T-helper 22 cell (primary cell): ENCODE measurements at places on chromosomes 16 and 17.

DNA sequence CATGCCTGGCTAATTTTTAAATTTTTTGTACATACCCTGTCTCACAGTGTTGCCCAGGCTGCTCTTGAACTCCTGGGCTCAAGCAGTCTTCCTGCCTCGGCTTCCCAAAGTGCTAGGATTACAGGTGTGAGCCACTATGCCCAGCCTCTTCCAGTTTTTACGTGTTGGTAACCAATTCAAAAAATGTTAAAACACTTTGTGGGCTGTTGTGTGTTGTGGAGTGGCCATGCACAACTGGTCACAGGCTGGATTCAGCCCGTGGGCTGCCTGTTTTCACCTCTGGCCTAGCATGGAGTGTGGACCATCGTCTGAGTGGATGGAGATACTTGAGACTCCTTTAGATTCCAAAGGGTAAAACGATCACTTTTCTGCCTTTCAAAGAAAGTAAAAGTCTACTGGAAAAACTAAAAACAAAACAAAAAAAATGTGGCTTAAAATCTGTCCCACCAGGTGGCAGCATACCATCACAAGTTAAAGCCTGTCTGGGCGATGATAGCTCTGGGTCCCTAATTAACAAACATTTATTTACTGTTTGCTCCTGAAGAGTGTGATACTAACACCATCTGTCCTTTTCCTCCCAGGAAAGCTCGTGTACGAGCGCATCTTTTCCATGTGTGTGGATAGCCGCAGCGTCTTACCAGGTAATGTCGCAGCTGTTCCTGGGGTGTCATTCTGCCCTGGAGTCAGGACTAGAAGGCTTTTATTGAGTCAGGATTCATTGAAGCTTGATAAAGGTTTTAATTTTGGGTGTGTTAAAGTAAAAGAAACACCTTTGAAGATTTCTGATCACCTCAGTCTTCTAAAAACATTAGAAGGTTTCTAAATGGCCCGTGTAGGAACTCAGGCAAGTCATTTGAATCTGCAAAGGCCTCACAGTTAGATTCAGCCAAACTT lies 45.8 kb downstream of the VPS35L start:
- DNase-seq: peak; percentile 3

GRCh38 chr17:14926526-14927122 lies 338.5 kb downstream of the PMP22 start:
- DNase-seq: no peak

- DNase-seq: no peak
Measured at GRCh38 chr16:25481636-25482035, 210.1 kb upstream of the HS3ST4 start.

DNA sequence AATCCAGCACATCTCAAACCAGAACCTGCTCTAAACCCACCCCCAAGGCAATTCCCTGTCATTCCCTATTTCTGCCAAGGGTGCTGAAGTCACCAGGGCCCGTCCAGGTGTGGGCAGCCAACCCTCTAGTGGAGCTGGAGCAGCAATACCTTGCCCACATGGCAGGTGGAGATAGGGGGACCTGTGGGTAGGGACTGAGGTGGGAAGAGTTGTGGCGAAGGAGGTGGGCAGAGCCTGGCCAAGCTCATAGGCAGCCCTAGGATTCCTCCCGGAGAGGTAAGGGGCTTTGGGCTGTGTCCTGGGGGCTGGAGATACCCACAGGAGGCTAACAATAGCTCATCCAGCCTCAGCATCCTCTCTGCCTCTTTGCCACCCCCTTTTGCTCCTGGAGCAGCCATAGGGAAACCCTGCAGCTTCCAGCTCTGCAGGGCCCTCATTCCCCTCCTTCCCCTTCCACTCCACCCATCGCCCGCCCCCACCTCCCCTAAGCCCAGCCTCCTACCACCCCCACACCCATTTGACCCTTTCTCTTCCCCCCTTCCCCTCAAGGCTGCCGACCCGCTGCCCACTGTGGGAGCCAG lies 30.4 kb upstream of the CRHR1 start:
- no peak for DNase-seq

- DNase-seq: no peak
Measured at GRCh38 chr17:7557147-7557764, 1.3 kb upstream of the TNFSF13 start.

DNA sequence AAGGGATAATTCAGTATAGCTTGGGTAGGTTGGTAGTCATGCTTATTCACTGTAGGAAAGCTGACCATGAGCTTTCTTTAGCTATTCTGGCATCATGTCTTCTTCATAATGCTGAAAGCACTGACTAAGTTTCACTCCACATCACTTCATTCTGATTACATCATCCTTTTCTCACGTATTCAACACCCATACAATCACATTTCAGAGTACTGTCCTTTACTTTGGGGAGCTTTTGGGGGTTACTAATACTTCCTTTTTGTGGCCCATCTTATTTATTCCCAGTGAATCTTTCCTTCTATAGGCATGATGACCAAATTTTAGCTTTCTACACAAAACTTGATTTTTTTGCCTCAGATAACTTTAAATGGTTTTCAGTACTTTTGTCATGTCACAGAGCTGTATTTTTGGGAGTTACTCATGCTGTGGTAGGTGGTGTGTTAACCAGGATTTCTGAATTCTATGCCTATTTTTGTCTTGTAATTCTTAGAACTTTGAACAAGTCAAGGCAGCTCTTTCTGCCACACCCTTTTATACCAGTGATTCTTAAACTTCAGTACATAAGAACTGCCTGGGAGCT lies 23.5 kb downstream of the TADA2A start:
- no peak for DNase-seq

DNA sequence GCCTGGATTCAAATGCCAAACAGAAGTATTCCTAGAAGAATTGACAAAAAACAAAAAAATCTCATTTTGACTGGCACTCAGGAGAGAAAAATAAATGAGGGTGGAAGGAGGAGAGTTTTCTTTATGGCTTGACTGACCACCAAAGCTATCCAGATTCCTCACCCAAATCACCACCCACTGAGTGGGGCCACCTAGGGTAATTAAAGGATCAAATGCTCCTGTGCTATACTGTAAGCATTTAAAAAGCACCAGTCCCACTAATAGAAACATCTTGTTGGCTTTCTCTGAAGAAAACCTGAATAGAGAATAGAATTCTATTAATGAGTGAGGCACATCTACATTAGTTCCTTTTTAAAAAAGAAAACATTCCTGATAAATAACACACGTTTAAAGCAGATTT lies 163.3 kb downstream of the ANKFN1 start:
- DNase-seq: no peak

DNA sequence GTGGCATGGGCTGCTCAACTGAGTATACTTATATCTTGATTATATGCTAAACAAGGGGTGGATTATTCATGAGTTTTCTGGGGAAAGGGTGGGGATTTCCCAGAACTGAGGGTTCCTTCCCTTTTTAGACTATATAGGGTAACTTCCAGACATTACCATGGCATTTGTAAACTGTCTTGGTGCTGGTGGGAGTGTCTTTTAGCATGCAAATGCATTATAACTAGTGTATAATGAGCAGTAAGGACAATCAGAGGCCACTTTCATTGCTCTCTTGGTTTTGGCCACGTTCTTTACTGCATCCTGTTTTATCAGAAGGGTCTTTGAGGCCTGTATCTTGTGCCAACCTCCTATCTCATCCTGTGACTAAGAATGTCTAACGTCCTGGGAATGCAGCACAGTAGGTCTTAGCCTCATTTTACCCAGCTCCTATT lies 12.0 kb downstream of the PRR11 start:
- no peak for DNase-seq

DNA sequence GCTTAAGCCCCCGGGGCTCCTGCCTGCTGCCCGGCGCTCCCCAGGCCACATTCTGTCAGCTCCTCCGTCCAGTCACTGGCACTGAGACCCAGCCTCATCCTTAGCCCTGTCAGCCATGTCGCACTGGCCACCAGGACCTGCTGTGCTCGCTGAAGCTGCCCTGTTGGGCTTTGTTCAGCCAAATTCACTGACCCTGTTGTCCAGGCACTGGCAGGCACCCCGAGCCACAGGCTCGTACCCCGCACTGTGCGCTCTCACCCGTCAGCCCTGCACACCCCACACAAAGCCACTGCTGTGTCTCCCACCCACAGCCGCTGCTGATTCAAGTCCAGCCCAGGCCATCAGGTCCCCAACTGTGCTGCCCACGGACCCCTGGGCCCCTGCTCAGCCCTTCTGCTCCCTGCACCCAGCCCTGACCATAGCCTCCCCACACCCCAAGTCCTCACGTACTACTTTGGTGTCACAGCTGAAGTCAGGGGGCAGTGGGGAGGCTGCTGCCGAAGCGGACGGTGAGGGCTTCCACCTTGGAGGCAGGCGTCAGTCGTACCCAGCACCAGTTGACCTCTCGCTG lies 131.5 kb upstream of the CHMP6 start:
- no peak for DNase-seq

DNA sequence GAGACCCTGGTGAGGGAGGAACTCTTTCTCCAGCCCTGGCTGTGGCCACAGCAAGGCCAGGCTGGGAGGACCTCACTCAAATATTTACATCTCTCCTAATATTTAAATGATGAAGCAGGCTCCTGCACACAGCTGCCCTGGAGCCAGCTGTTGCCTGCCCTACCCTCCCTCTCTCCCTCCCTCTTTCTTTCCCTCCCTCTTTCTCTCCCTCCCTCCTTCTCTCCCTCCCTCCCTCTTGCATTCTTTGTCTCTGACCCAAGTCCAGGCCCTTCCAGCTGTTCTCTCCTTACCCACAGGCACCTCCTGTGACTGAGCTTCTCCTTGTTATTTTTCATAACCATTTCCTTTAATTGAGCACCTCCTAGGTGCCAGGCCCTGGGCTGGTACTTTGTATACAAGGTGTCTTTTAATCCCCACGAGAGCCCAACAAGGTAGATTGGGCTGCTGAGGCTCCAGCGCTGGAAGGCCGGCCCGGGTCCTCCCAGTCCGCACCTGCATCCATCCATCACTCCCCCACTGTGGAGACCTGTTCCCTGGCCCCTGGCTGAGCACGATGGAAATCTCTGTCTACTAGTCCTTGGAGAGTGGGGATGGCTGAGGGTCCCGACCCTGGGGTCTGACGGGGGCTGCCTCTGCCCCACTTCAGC lies 242.3 kb downstream of the SEC14L1 start:
- DNase-seq: no peak

- no peak for DNase-seq
Measured at GRCh38 chr16:62077998-62078397, 41.8 kb upstream of the CDH8 start.

GRCh38 chr16:75019007-75019406 lies 20.2 kb downstream of the ZNRF1 start:
- DNase-seq: no peak

DNA sequence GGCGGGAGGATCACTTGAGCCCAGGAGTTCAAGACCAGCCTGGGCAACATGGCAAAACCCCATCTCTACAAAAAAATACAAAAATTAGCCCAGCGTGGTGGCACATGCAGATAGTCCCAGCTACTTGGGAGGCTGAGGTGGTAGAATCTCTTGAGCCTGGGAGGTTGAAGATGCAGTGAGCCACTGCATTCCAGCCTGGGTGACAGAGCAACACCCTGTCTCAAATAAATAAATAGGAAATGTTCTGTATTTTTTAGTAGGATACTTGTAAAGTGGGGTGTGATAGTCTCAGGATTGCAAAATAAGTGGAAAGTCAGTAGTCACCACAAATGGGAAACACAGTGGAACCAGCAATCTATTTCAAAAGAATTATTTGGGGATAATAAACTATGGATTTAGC lies 4.0 kb downstream of the RSPRY1 start:
- no peak for DNase-seq

GRCh38 chr17:71941920-71942319 lies 178.9 kb upstream of the SOX9 start:
- DNase-seq: no peak

DNA sequence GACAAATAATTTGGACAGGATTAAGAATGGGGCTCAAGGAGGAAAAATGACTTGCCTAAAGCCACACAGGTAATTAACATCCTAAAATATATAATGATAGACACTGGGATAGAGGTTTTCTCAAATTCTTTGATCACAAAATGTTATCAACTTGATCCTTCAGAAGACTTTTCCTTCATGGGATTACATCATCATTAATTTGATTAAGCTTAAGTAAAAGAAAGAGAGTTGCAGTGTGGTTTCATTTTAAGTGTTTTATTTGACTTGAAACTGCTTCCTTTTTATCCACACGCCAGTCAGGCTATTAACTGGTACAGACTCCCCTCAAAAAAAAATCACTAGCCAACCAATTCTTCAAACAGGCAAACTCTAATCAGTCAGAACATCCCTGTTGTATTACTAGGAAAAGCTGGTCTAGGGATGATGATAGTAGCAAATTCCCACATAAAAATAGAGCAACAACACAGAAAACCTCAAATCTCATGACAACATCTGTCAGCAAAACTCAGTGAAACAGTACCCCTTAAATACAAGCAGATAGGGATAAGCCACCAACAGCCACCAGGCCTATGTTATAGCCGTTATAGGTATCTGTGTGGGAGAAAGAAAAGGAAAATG lies 32.5 kb downstream of the AKAP10 start:
- DNase-seq: no peak

DNA sequence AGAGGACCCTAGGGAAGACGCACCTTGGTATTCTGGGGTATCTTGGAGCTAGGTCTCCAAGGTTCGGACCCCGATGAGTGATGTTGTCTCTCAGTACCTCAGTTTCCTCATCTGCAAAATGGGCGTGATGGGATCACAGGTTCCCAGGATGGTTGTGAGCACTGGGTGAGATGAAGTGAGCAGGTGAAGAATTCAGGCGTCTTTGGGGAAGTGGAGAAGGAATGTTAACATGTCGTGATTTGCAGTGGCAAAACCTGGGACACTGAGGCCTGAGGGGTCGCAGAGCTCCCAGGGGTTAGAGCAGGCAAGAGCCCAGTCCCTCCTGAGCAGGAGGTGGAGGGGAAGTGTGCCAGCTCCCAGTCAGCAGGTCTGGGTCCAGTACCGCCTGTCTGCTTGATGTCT lies 215.1 kb upstream of the GSE1 start:
- no peak for DNase-seq

DNA sequence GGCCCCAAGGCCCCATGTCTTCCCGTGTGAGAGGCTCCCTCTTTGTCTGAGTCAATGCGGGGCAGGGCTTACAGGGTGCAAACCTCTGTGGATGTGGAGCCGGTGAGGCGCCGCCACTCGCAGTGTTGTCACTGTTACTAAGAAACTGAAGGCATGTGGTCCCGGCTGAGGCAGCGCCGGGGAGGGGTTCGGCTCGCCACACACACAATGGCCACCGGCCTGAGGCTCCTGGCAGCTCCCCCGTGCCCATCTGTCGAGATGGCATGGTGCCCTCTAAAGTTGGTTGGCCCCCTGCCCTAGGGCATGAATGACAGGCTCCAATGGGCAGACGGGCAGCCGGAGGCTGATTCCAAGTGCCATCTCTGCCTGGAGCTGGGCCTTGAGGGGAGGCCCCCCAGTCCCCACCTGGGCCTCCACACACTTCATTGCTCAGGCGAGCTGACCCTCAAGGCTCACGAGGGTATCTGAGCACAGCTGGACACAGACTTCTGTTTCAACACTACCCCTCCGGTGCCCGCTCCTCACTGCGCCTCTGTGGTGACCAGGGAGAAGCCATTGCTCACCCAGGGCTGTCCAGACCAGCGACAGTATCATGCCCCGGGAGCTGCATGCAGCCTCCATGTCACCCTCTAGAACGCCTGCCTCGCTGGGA lies 137.2 kb downstream of the C16orf78 start:
- no peak for DNase-seq

- no peak for DNase-seq
Measured at GRCh38 chr16:68900009-68900408, 56.7 kb downstream of the TANGO6 start.
